ENCODE measurements at places on chromosomes 12 and 14. TPM values are rescaled to one million over a fixed set of nuclear protein-coding genes. Genes with fewer than 3 reads are reported as not detected.
A peak's percentile ranks its signal among the peaks of the same experiment; 100 is the strongest.

- no peak for DNase-seq
Measured at GRCh38 chr12:26608273-26608672, 224.7 kb downstream of the ITPR2 start.

DNA sequence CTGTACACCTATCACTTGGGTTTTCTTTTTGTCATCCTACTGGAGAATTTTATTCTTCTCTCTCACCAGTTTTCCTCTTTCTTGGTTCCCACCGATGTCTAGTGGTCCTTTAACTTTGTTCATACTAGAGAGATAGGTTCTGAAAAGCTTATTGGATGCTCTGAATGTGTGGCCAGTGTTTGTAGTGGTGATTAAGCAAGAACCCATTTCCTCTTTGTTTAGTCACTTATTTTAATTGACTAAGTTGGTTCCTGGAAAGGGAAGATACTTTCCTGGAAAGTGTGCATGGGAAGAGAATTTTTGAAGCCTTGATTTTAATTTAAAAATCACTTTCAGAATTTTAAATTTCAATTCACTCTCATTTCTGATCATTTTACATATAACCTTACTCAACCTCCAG, 127.2 kb downstream of the OTOGL start:
- DNase-seq, result no peak

DNA sequence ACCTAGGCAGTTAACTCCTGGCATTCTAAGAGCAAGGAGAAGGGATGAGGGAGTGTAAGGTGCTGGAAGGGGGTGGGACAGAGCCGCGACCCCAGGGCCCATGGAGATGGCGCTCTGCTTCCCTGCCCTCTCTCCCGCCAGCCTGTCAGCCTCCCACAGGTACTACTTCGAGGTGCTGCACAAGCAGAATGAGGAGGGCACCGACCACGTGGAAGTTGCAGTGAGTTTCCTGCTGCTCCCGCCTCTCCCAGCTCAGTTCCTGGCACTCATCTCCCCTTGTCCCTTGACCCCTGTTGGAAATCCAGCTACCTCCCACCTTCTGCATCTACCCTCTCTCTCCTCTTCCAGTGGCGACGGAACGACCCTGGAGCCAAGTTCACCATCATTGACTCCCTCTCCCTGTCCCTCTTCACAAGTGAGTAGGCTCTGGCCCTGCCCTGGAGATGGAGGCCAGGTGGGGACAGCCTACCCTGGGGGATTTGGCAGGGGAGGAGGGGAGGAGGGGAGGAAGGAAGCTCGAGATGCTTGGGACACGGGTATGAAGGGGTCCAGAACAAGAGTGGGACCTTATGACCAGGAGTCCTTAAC, 88.2 kb downstream of the B4GALNT3 start:
- no peak for DNase-seq

Gene SLC8A3
- total RNA-seq, result 0.57 TPM

DNA sequence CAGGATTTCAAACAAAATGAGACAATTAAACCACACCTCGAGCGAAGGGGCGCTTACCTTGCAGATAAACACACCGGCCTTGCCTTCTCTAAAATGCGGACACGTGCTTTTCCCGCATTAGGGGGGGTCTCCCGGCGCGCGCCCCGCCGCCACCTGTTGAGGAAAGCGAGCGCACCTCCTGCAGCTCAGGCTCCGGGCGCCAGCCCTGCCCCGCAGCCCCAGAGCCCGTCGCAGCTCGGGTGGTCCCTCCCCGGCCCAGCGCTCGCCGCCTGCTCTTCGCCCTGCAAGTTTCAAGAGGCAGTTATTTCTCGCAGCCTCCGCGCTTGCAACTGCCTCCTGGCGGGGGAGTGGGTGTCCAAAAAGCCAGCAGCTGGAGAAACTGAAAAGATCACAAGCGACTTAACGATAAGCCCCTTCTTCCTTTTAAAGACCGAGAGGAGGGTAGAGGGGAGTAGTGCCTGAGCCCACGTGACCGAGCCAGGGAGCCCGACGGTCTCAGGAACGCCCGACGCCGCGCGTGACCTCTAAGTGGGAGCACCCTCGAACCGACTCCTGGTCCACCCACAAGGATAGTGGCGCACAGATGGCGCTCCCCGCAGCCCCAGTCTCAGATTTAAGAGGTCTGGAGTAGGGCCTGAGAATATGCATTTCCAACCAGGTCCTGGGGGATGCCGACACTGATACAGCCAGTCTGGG, at the start of gene ESR2:
TSS of gene ESR2 (minus strand) at position 396 of the 696 bp plus-strand sequence. CDS start 11,386 bp downstream, outside the sequence.
- peak; percentile 44 for DNase-seq

GRCh38 chr12:85277191-85277590, 2.8 kb upstream of the ALX1 start:
- no peak for DNase-seq

DNA sequence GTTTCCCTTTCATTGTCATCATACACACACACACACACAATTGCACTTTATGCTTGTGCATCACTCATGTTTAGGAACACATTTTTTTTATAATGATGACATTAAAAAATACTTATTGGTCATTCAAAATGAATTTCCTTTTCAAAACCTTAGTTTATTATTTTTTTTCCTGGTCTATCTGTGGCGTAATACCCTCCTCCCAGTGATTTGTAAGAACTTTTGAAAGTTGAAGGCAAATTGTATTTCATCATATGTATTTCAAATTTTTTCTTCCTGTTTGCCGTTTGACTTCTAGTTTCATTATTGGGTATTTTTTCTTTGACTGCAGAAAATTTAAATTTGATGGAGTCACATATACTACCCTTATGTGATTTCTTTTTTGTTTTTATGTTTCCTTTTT, 2.5 kb upstream of the LRRK2 start:
- no peak for DNase-seq

Gene PLEK2
- 21.7 TPM for total RNA-seq

Gene OR4K13
- total RNA-seq, result not detected

Gene DHH
- 0.70 TPM for total RNA-seq

Gene PLEKHD1
- total RNA-seq, result 0.10 TPM

Gene CLEC14A
- total RNA-seq, result 18.6 TPM

All from ureter (tissue), 1 donor.